ENCODE measurements at places on chromosomes 1 and 21.

GRCh38 chr1:246074421-246074820 lies 432.7 kb downstream of the SMYD3 start:
- DNase-seq, result no peak

GRCh38 chr1:165281207-165281901 lies 75.2 kb downstream of the LMX1A start:
- DNase-seq, result no peak

- no peak for DNase-seq
Measured at GRCh38 chr1:234720709-234721441, 110.9 kb upstream of the IRF2BP2 start.

GRCh38 chr1:59128784-59129227 lies 168.1 kb upstream of the FGGY start:
- no peak for DNase-seq

DNA sequence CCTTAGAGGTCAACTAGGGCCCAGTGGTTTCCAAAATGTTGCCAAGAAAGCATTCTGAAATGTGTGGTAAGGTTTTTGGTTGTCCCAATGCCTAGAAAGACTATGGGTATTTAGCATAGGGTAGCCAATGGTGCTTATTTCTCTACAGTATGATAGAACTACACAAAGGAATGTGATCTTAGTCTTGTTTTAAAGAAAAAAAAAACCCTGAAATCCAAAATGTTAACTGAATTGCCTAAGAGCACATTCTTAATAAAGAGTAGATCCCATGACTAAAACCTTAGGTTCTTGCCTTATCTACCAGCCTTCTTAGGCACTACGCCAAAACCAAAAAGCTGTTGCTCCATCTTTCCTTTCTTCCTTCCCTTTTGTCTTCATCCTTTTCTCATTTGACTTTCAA lies 428.2 kb downstream of the MRPL39 start:
- DNase-seq, result no peak

GRCh38 chr21:44980562-44981489 lies 41.0 kb downstream of the SLX9 start:
- DNase-seq, result no peak

- no peak for DNase-seq
Measured at GRCh38 chr1:202200112-202200548, 6.5 kb downstream of the LGR6 start.

DNA sequence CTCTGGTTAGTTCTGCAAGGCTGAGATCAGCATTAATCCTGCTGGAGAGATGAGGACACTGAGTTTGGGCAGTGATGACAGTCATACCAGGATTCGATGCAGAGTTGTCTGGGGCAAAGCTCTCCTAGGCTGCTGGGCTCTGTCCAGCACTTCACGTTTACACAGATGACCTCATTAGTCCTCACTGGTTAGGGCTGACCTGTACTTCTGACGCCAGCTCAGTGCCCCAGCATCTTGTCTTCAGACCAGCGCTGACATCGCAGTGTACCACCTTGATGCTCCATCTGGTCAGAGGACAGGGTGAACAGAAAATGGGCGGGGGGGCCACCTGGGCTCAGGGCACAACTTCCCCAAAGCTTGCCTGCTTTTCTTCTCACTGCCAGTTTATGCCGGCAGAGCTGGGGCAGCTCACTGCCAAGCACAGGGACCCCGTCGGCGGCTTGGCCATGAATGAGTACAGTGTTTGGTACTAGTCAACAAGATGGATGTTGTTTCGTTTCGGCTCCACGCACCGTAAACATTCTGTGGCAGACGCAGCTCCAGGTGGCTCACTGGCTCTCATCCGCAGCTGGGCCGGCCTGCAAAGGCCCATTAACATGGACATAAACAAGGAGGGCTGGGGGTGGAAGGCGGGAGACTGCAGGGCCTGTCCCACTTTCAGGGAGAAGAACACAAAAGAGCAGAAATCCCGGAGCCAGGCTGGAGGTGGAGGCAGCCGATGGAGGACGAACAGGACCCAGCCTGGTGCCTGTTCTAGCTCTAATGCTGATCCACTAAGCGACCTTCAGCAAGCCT lies 118.7 kb downstream of the GLIS1 start:
- DNase-seq, result no peak

DNA sequence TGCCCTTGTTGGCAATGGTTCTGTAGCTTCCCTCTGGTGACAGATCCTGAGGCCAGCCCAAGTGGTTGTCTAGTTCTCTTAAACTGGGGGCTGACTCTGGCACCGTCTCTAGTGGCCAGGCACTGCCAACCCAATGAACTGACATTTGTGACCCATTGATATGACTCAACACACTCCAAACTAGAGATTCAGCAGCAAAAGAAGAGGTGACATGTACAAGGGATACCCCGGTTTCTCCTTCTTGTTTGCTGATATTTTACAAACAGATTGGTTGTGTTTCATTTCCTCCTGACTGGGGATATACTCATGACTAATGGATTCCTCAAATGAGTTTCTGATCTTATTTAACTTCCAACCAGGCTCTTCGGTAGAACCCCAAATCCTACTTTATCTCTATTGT lies 65.9 kb upstream of the DNAJC6 start:
- DNase-seq, result no peak

GRCh38 chr1:11978301-11978700 lies 1.9 kb upstream of the MFN2 start:
- no peak for DNase-seq

DNA sequence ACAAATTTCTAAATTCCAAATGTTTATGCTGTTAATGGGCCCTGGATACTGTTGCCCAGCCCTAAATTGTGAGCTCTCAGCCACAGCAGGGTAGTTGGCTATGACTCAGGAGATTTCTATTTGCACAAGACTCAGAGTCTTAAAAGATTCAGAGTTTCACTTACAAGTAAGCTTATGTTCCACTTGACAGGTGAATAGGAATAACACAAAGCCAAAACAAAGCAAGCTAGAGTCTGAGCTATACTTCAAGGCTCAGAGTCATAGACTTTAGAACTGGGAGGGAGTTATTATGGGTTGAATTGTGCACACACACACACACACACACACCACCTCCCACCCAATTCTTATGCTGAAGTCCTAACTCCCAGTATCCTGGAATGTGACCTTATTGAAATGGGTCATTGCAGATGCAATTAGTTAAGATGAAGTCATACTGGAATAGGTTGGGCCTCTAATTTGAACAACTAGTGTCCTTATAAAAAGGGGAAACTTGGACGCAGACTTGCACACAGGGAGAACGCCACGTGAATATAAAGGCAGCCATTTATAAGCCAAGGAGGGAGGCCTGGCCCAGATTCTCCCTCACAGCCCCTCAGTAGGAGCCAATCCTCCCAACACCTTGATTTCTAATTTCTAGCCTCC lies 30.2 kb downstream of the PRDX6 start:
- DNase-seq, result no peak

- peak; percentile 75 for DNase-seq
Measured at GRCh38 chr1:21325231-21325718, 35.0 kb upstream of the ECE1 start.

GRCh38 chr1:41754540-41754939 lies 164.2 kb downstream of the HIVEP3 start:
- peak; percentile 40 for DNase-seq

- no peak for DNase-seq
Measured at GRCh38 chr1:7047866-7048265, 262.6 kb downstream of the CAMTA1 start.

GRCh38 chr21:45719177-45719802 lies 75.8 kb downstream of the PCBP3 start:
- no peak for DNase-seq

GRCh38 chr1:38063616-38064015 lies 17.0 kb upstream of the POU3F1 start:
- DNase-seq, result no peak

DNA sequence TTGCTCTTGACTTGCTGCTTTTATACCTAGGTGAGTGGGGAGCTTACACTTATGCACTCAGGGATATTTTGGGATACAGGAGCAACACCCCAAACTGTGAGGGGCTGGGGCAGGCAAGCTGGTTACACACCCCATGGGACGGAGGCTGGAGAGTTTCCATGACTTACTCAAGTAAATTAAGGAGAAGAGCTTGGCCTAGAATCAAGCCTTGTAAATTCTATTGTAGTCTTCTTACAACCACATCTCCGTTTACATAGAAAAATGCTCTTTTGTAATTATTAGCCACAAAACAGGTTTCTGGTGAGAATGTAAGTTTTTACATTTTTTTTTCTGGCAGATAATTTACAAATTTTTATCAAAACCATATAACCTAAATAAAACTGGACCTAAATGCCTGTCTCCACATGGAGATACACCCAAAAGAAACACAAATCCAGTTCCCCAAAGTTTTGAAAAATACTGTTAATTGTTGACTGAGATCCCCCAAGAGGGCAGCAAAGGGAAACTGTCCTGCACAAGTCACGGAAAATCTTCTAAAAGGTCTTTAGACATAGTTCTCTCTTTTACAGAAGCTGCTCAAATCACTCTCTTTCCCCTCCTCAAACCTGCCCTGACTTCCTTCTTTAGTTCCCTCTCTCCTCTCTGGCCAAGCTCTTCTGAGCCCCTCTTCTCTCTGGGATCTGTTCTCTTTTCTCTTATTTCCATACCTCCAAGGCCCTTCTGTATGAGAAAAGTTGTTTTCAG lies 134.0 kb downstream of the HIVEP3 start:
- no peak for DNase-seq

- DNase-seq, result no peak
Measured at GRCh38 chr1:7174980-7175906, 390.0 kb downstream of the CAMTA1 start.

- DNase-seq, result no peak
Measured at GRCh38 chr1:197208945-197209344, 59.1 kb upstream of the CRB1 start.

- DNase-seq, result peak; percentile 37
Measured at GRCh38 chr1:159935719-159936272, 9.6 kb downstream of the IGSF9 start.

- DNase-seq, result no peak
Measured at GRCh38 chr21:39083377-39084008, 99.8 kb downstream of the PSMG1 start.
